ENCODE measurements at places on chromosomes 16 and 17.

DNA sequence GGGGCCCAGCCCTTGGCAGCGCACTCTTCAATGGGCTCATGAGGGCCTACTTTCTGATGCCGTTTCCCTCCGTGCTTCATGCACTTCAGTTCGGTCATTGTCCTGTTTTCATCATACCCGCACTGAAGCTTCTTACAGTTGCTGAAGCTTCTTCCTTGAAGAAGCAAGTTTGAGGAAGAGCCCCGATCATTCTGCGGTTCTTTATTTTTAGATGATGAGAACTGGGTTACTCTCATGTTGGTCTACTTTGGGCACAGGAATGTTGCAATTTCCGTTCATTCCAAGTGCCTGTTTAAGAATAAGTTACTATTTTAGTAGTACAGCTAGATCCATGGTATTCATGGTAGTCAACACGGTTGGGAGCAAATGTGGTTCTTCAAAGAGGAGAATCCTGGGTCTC lies 587.7 kb upstream of the HSBP1 start:
- DNase-seq: no peak

GRCh38 chr17:59105852-59106462 lies 723 bp downstream of the TRIM37 start:
- DNase-seq: peak; percentile 47

GRCh38 chr17:77222356-77222755 lies 81.6 kb downstream of the SEC14L1 start:
- DNase-seq: no peak

GRCh38 chr17:67491009-67491680 lies 114.1 kb downstream of the PITPNC1 start:
- DNase-seq: peak; percentile 78

- DNase-seq: no peak
Observed at GRCh38 chr17:81056312-81056711, 21.4 kb downstream of the BAIAP2 start.

DNA sequence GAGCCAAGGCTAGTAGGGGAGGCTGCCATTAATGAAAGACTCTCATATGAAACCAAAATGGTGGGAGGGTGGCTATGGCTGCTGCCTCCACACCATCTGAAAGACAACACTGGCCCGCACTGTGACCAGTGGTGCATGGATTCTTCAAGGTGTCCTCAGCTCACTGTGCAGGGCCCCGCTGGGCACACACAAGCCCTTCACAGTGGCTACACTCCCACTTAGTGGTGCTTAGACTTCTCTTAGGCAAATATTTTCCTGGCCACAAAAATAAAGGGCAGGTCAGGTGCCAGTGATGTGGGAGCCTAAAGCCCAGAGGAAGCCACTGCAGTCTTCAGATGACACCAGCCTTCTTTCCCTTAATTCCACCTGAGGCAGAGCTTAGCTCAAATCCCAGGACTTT lies 38.1 kb upstream of the IRX3 start:
- DNase-seq: no peak

- no peak for DNase-seq
Observed at GRCh38 chr16:30892670-30893416, 1.0 kb downstream of the BCL7C start.

DNA sequence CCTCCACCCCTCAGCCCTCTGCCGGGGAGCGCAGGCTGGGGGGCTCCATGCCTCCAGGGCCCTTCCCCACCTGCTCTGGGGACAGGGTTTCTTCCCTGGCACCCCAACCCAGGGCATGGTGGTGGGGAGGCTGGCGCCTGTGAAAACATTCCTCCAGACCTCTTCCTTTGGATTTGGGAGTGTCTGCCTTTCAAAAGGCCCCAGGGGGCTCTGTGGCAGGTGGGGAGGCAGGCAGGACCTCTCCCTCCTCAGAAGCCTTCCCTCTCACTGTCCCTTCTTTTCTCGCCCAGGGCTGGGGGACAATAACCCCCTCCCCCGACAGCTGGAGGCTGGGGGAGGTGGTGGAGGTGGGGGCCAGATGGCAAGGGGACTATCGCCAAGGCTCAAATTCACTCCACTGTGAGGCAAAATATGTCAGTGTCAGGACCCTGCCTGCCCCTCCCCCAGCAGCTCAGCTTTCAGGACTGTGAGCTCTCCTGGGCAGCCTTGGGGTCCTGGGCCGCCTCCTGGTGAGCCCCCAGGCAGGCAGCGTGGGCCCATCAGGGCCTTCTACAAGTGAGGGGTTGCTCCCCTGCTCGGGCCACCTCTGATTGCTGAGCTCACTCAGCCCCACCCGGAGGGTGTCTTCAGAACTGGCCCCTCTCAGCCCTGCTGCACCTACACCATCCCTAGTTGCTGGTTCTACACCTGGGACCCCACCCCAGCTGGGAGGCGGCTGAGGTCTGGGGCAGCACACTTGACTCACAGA lies 1.8 kb downstream of the CDH15 start:
- DNase-seq: no peak

DNA sequence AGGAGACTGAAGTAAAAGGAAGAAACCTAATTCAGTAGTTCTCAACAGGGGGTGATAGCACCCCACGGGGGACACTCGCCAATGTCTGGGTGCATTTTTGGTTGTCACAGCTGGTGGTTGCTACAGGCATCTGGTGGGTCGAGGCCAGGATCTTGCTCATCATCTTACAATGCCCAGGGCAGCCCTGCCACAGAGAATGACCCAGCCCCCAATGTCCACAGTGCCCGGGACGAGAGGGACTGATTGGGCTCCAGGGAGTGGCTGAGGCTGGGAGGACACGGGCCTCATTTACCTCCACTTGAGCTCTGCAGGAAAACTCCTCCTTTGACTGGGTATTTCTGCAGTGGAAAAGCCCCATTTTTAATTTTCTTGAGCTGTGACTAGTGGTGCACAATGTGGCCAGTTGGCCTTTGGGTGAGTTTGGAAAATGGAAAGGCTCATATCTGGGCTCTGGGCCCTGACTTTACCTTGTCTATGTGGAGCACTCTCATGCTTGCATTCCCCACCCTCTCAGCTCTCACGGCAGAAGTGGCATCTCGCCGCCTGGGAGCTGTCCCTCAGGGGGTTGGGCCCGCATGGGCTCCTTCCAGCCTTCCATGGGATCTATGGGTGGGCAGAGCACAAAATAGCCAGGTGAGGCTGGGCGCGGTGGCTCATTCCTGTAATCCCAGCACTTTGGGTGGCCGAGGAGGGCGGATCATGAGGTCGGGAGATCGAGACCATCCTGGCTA lies 37.7 kb upstream of the IRF8 start:
- DNase-seq: no peak

DNA sequence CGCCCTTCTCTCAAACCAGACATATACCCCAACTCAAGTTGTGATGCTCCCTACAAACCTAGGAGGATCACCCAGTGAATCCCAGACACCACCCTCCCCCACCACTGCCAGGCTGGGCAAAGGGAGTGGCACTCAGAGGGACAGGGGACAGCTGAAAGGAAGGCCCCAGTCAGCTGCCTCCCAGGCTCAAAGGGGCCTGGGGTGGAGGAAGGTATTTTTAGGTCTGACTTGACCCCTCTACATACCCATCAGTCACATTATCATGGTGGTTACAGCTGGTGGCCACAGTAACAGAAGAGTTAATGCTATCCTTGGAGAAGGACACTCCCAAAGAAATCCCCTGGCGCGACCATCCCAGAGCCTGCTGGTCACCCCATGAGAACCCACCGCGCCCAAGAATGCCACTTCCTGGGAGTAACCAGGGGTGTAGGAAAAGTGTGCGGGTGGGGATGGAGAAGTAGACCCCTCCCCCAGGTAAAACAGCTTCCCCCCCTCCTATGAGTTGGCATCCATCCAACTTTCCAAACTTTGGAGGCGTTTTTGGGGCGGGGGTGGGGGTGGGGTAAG lies 1.1 kb downstream of the CACNB1 start:
- no peak for DNase-seq

DNA sequence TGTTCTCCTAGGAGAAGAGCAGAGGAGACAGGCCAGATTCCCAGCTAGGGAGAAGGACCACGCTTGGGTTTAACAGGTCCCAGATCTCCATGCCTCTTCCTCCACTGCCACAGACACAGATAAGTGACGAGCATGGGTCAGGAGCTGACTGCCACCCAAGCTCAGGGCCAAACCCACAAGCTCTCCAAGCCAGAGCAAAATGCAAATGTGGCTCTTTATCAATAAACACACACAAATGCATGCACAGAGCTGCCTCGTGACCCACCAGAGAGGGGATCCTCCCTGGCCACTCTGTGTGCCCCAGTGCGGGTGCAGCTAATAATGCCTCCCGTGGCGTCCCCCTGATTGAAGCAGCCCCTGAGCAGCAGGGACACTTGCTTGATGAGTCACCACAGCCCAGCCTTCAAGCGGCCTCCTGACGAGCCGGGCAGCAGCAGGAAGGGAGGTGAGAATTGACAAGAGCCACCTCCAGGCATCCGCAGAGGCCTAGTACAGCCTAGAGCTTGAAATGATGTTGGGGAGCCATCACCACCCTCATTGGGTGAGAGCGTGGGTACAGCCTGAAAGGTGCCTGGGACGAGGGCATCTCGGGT lies 143.9 kb downstream of the CCDC182 start:
- no peak for DNase-seq

- DNase-seq: no peak
Observed at GRCh38 chr17:47719411-47720152, 13.5 kb upstream of the TBX21 start.

DNA sequence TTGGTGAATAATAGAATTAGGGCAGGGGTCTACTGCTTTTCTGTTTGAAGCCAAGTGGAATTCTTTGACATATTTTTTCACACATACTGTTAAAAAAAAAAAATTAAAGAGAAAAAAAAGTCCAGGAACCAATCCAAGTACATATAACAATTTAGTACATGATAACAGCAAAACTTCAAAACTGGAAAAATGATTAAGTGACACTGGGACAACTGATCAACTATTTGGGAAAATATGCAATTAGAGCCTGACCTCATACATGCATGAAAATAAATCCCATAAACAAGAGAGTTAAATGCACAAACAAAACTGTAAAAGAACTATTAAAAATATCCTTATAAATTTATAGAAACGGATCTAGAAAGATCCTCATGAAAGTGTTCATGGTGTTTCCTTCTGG lies 27.7 kb downstream of the BRIP1 start:
- DNase-seq: no peak

- DNase-seq: no peak
Observed at GRCh38 chr17:44780845-44781480, 22.2 kb downstream of the ADAM11 start.

GRCh38 chr16:50940275-50940854 lies 198.5 kb downstream of the CYLD start:
- no peak for DNase-seq

DNA sequence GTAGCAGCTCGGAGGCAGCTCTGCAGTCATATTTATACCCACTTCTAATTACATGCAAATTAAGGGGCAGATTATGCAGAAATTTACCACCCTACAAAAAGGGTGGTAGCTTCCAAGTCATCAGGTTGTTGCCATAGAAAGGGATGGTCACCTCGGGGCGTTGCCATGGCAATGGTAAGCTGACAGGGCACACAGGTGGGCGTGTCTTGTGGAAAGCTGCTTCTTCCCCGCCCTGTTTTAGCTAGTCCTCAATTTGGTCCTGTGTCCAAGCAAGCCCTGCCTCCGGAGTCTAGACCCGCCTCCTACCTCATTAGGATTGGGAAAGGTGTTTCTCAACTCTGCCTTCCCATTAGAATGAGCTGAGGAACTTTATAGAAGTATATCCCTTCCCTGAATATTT lies 98.7 kb downstream of the HS3ST2 start:
- no peak for DNase-seq

DNA sequence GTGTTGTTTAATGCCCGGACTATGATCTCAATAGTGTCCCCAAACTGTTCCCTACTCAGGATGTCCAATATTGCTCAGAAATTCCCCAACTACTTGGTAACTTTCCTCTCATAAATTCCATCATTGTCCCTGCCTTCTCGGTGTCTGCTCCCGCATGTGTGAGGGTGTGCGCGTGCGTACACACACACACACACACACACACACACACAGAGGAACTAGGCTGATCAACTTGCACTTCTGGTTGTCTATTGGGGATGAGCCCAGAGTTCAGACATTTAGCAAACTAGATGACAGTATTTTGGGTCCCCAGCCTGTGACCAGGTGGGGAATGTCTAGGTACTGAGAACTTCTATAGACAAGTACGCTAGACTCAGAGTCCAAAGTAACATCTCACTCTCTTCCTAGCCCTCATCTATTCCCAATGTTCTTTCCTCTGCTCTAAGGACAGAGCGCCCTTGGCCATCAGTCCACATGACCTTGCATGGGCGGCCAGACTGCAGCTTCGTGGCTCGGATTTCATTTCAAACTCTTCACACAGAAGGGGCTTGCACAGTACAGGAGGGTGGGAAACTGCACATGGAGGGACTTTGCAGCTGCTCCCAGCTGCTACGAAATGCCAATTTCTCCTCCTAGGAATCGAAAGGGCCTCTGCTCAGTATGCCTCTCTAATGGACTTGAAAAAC lies 5.3 kb downstream of the HS3ST3A1 start:
- no peak for DNase-seq

DNA sequence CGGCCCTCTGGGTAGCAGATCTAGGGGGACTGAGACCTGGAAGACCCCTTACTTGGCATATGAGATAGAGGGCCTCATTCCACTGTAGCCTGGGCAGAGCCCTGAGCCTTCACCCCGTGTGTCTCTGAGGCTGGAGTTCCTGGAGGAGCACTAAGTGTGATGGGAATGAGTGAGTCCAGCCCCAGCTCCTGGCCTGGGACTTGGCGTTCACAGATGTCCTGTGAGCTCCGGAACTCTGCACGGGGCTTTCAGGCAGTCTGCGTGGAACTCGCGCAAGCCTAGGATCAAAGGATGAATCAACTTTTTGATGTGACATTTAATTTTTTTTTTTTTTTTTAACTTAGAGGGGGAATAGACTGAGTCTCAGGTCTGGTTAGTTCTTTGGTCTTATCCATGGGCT lies 1.8 kb downstream of the NKD1 start:
- no peak for DNase-seq

DNA sequence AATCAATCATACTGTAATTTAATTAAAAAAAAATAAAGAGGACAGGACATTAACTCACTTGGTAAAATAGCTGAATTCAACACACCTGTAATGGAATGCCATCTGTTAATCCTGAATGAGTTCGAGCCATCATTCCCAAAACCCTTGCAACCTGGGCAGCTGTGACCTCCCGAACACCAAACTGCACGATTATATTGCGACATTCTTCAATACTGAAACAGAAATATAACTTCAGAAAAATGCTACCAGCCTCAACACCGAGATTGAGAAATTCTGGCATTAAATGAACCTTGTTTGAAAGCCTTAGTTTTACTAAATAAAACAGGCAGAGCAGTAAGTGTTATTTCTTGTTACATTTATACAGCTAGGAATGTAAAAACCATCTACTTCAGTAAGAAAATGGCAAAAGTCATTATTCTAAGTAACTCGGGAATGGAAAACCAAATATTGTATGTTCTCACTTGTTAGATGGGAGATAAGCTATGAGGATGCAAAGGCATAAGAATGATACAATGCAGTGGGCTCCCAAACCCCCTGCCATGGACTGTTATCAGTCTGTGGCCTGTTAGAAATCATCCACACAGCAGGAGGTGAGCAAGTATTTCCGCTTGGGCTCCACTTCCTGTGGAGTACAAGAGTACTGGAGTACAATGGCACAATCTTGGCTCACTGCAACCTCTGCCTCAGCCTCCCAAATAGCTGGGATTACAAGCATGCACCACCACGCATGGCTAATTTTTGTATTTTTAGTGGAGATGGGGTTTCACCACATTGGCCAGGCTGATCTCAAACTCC lies 46.5 kb downstream of the CNOT1 start:
- DNase-seq: no peak
